ENCODE measurements at places on chromosomes 1 and 21.
A peak's percentile ranks its signal among the peaks of the same experiment; 100 is the strongest.

DNA sequence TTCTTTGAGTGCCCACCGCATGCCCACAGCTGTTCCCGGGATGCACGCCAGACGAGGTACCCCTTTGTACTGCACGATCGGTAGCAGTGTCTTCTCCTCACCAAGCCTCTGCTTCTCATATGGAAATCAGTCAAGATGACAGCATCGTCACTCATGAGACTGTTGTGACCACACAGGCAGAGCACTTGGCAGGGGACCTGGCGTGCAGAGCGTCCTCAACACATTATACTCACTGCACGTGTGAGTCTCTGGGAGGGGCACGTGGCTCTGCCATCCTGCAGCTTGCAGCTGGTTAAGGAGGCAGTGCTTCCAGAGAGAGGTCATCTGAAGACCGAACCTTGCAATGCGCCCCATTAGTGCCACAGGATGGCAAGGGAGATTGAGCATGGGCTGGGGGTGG is 266.8 kb downstream of the NPHP4 start:
- no peaks in the 10 kb centered on the region for H3K4me1 ChIP-seq
- H3K27ac ChIP-seq = no peak overlapping the region
- no peaks in the 10 kb centered on the region for H3K36me3 ChIP-seq
- DNase-seq = no peak

GRCh38 chr1:115922801-115923200 is 53.5 kb upstream of the SLC22A15 start:
- no peak for DNase-seq
- H3K27me3 ChIP-seq = peaks cover 22% of the 10 kb centered on the region
- no peaks in the 10 kb centered on the region for H3K4me1 ChIP-seq
- H3K36me3 ChIP-seq = no peaks in the 10 kb centered on the region
- H3K27ac ChIP-seq = no peak overlapping the region

DNA sequence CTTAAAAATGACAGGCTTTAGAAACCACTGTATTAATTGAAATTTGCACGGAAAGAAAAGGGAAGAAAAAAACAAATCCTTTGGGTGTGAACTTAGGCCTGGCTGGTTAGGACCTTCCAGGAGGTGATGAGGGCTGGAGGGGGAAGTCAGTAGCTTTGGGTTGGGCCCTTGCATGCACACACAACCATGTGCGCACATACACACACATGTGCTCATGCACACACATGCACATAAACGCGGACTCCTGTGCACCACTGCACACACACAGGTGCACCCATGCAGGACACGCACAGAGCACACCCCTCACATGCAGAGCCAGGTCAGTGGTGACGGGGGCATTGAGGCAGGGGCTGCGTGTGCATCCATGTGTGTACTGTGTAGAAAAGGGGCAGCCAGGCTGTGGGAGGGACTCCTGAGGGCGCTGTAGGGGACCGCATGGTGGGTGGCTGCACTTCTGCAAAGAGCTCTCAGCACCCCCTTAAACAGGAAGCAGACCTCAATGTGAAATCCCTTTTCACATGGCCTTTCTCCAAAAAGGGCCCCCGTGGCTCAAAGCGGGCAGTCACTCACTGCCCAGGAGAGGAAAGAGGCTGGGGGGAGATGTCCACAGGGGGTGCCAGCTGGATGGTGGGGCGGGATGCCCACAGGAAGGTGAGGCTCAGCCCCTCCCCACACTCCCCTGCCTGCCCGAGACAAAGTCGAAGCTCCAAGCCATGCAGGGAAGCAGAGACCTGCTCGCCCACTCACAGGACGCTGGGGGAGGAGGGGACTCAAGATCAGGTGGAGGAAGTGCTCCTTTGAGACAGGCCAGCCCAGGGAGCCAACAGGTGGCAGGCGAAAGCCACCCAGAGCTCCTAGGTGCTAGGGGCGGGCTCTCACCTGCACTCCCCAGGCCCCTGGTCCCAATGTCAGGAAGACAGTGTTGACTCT is 95.2 kb downstream of the ITPKB start:
- no peak overlapping the region for H3K27ac ChIP-seq
- DNase-seq = peak; percentile 73
- H3K4me3 ChIP-seq = no peak overlapping the region

GRCh38 chr1:1132042-1132950 is 16.4 kb upstream of the C1orf159 start:
- H3K27me3 ChIP-seq = peaks cover 6% of the 10 kb centered on the region
- no peak overlapping the region for H3K27ac ChIP-seq
- H3K4me3 ChIP-seq = no peak overlapping the region
- no peaks in the 10 kb centered on the region for H3K4me1 ChIP-seq
- H3K36me3 ChIP-seq = no peaks in the 10 kb centered on the region

DNA sequence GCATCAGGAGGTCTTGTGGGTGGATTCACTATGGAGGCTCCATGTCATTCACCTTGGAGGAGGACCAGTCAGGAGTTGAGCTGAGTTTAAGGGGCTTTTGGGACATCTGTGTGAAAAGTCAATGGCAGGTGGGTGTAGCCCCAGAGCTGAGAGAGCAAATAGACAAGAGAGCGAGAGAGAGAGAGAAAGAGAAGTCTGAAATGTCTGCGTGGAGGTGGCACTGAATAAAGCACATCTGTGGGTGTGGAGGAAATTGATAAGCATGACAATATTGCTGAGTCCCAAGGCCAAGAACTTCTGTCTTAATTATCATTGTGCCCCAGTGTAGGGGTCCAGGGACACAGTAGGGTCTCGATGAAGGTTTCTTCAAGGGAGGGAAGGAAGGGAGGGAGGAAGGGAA is 79.5 kb upstream of the VAMP3 start:
- no peak overlapping the region for H3K27ac ChIP-seq
- peaks cover 23% of the 10 kb centered on the region for H3K27me3 ChIP-seq
- no peak for DNase-seq
- no peaks in the 10 kb centered on the region for H3K4me1 ChIP-seq

DNA sequence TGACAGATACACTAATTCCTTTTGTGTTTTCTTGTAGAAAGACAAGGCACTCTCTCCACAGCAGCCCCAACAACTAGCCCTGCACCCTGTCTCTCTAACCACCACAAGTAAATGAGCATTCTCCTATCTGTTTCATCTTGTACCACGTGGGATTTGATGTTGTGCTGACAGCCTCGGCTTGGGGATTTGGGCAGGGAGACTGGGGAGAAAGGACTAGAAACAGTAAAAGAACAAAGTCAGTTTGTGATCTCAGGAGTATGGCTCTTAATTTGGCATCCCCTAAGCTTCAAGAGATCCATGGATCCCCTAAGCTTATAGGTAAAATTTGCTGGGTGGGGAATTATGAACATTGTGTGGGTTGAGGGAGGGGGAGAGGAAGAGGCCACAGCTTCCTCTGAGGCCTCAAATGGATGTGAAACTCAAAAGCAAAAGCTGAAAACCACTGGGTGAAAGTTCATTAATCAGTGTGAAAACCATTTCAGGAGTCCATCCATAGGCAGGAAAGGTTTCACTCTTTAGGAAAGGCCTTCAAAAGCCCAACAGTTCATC is 3.1 kb downstream of the C1orf162 start:
- H3K27me3 ChIP-seq = peaks cover 1% of the 10 kb centered on the region
- DNase-seq = no peak
- no peak overlapping the region for H3K27ac ChIP-seq
- H3K4me3 ChIP-seq = no peak overlapping the region
- peaks cover 5% of the 10 kb centered on the region for H3K36me3 ChIP-seq
- peaks cover 21% of the 10 kb centered on the region for H3K4me1 ChIP-seq

GRCh38 chr1:53182716-53183094 is 13.9 kb upstream of the CPT2 start:
- no peak for DNase-seq
- H3K27ac ChIP-seq = no peak overlapping the region

- H3K36me3 ChIP-seq = peaks cover 11% of the 10 kb centered on the region
- no peak for DNase-seq
- H3K4me3 ChIP-seq = no peak overlapping the region
Measured at GRCh38 chr1:156200044-156200443, 6.1 kb downstream of the SLC25A44 start.

DNA sequence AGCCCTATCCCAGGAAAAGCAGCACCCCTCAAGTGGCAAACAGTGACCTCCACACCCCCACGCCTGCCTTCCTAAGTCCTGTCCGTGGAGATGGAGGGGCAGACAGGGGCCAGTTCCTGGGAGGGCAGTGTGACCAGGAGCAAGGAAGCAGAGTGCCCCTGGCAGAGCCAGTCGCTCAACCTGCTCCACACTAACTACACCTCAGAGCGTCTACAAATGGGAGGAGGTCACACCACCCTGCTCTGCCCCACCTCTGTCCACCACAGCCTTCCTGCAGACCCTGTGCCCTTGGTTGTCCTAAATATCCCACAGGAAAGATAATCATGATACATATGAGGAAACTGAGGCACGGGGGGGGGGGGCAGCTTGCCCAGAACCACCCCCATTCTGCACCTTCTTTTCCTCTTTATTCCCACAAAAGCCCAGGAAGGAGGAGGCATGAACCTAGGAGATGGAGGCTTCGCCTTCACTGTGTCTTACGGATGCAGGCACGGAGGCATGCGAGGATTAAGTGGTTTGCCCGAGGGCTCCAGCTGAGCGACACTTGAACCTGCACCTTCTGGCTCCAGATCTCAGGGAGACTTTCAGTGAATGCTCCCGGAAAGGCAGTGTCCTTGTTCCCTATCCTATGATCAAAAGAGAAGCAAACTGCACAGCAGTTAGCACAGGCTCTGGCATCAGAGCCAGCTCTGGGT is 42.7 kb upstream of the SELENON start:
- no peaks in the 10 kb centered on the region for H3K4me1 ChIP-seq
- no peak for DNase-seq
- peaks cover 15% of the 10 kb centered on the region for H3K27me3 ChIP-seq
- peaks cover 3% of the 10 kb centered on the region for H3K36me3 ChIP-seq
- no peak overlapping the region for H3K4me3 ChIP-seq

- no peak for DNase-seq
- H3K4me1 ChIP-seq = no peaks in the 10 kb centered on the region
- H3K27me3 ChIP-seq = peaks cover 55% of the 10 kb centered on the region
- H3K4me3 ChIP-seq = no peak overlapping the region
Measured at GRCh38 chr1:48092401-48092800, 95.2 kb upstream of the TRABD2B start.

DNA sequence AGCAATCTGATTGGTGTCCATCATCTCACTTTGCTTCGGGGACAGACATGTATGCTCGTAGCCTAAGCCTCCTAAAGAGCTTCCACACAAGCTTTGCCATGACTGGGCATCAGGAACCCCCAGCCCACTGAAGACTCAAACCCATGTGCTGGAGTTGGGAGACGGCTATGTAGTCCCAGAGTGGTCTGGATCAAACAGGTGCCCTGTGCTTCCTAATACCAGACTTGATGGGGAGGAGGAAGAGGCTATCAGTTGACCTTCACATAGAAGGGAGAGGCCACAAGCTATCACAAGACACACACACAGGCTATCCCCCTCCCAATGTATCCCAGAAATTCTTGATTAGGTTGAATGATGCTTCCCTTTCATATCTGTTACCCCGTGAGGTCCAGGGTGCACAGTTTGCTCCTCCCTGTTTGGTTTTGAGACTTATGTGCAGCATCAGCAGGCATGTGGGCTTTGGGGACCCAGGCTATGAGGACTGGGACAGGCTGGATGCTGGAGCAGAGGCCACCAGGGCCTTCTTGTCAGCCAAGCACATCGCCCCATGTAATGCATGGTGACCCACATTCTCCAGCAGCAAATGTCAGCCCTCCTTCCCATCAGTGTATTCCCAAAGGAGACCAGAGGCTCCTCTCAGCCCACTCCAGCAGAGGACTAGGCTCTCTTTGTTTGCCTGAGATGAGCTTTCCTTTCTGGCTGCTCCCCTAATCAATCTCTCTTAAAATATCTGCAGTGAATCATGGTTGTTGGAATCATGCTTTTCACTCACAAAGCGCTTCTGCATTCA is 159.8 kb downstream of the GRIK3 start:
- no peaks in the 10 kb centered on the region for H3K4me1 ChIP-seq
- H3K4me3 ChIP-seq = no peak overlapping the region
- H3K27ac ChIP-seq = no peak overlapping the region
- no peak for DNase-seq
- peaks cover 4% of the 10 kb centered on the region for H3K27me3 ChIP-seq
- H3K36me3 ChIP-seq = no peaks in the 10 kb centered on the region

GRCh38 chr1:117658676-117659075 is 52.8 kb downstream of the TENT5C start:
- no peak for DNase-seq
- H3K27ac ChIP-seq = no peak overlapping the region
- no peaks in the 10 kb centered on the region for H3K27me3 ChIP-seq
- no peaks in the 10 kb centered on the region for H3K36me3 ChIP-seq
- no peak overlapping the region for H3K4me3 ChIP-seq

- H3K36me3 ChIP-seq = no peaks in the 10 kb centered on the region
- DNase-seq = no peak
- peaks cover 2% of the 10 kb centered on the region for H3K27me3 ChIP-seq
Measured at GRCh38 chr1:102107441-102107840, 110.7 kb upstream of the OLFM3 start.

- no peak overlapping the region for H3K27ac ChIP-seq
- peaks cover 3% of the 10 kb centered on the region for H3K36me3 ChIP-seq
- H3K4me3 ChIP-seq = no peak overlapping the region
- H3K27me3 ChIP-seq = peaks cover 71% of the 10 kb centered on the region
Measured at GRCh38 chr21:36693489-36694030, 5.4 kb upstream of the SIM2 start.

DNA sequence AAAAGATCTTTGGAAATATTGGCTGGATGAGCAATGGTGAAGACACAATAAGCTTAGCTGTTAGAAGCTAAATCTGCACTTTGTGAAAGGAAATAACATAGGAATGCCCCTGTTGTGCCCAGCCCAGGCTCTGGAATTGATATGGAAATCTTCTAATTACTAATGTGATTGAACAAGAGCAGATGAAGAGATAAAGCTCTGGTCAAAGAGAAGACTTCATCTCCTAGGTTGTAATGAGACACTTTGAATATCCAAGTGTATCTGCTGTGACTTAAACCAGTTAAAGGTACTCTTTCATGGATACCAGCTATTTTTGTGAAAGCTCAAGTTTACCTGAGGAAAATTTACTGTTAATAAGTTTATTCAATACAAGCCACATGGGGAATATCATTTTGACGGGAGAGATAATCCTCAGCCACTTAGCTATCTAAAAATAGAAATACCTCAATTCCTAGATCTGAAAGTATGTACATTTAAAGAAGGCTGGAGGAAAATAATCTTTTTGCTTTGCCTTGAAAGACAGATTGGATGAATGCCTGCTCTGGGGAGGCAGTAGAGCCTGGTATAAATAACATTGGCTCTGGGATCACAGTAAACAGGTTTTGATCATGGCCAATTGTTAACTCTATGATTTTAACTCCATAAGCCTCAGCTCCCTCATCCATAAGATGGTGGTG is 494.0 kb upstream of the B3GALT2 start:
- H3K4me3 ChIP-seq = no peak overlapping the region
- no peak for DNase-seq
- no peak overlapping the region for H3K27ac ChIP-seq

GRCh38 chr1:22709891-22710700 is 543 bp upstream of the EPHB2 start:
- DNase-seq = no peak
- H3K4me3 ChIP-seq = peak overlapping the region; percentile 70
- H3K36me3 ChIP-seq = peaks cover 3% of the 10 kb centered on the region
- no peaks in the 10 kb centered on the region for H3K27me3 ChIP-seq

All from chondrocyte (in vitro differentiated cells).